ENCODE measurements at places on chromosomes 5 and 9. TPM values are rescaled to one million over a fixed set of nuclear protein-coding genes. Genes with fewer than 3 reads are reported as not detected.

CTSV gene
- total RNA-seq: 13.0 TPM

SLC25A2 gene
- not detected for total RNA-seq

NEUROG1 gene
- total RNA-seq: not detected

SLC6A3 gene
- total RNA-seq: 0.97 TPM

GNA14 gene
- total RNA-seq: not detected

DNLZ gene
- 40.2 TPM for total RNA-seq

BAAT gene
- 0.32 TPM for total RNA-seq

SCGB3A1 gene
- not detected for total RNA-seq

TAF9 gene
- 120 TPM for total RNA-seq

FBN2 gene
- total RNA-seq: 18.3 TPM

PRR7 gene
- total RNA-seq: 32.8 TPM

C5orf46 gene
- total RNA-seq: not detected

ZNF879 gene
- 0.74 TPM for total RNA-seq

NTRK2 gene
- total RNA-seq: not detected

DBH gene
- total RNA-seq: not detected

KCTD16 gene
- 0.02 TPM for total RNA-seq

PHYHD1 gene
- 0.24 TPM for total RNA-seq

FOXE1 gene
- 3.5 TPM for total RNA-seq

All from A549 treated with Hydrocortisone at 1 μM for 4 hours (cell line).